Hematopoietic multipotent progenitor cell treated with erythropoietin and hydrocortisone succinate and interleukin-3 and kit ligand, for 8 days (in vitro differentiated cells): ENCODE measurements at places on chromosomes 12 and 14.

DNA sequence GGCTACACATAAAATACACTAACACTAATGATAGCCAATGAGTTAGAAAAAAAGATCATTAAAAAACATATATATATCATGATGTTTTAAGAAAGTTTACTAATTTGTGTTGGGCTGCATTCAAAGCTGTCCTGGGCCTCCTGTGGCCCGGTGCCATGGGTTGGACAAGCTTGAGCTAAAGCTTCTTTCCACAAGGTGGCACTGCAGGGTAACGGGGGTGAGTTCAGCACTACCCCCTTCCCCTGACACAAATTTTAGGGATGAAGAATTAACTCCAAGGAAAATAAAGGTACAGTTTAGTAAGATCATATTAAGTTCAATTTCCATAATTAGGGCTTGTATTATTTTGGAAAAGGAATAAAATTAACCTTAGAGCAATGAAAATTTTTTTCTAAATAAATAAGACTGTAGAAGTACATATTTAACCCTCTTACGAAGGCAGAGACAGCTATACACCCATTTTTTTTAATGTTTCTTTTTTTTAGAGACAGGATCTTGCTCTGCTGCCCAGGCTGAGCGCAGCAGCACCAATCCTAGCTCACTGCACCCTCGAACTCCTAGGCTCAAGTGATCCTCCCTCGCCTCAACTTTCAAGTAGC lies 38.9 kb downstream of the PPP1R13B start:
- peak; percentile 79 for DNase-seq

DNA sequence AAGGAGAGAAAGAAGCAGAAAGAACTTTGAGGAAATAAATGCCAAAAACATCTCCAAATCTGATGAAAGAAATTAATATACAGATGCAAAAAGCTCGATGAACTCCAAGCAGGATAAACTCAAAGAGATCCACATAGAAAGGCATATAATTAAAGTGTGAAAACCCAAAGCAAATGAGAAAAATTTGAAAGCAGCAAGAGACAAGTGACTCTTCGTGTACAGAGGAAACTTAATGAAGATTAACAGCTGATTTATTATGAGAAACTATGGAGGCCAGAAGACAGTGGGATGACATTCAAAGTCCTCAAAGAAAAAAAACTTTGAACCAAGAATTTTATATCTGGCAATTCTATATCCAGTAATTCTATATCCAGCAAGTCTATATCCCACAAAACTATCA lies 163.0 kb upstream of the TMCC3 start:
- no peak for DNase-seq

DNA sequence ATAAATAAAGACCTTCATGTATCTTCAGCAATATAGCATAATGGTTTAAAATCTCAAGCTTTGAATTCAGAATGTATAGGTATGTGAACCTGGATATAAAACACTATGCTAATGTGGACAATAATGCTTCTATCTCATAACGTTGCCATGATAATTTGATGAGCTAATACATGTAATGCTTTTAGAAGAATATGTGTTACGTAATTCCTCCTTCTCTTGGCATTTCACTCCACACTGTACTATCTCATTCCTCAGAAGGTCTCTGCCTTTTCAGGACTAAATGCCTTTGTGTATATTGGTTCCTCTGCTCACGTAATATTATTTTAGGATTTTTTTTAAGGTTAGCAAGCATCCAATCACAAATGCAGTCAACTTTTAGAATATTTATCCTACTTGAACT lies 86.5 kb downstream of the FOXA1 start:
- no peak for DNase-seq

DNA sequence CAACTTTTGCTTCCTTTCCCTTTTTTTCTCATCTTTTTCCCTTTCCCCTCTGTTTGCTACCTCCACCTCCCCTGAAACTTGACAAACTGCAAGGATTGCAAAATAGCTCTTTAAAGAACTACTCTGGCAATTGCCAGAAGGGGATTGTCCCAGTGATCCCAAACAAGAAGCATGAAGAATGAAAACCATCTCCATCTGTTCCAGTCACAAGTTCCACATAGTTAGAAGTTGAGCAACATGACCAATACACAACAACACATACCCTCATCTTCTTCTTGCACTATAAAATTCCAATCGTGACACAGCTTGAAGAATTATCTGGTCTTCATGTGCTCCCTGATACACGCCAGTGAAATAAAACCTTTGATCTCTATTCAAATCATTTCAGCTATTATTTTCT lies 93.7 kb upstream of the USP15 start:
- no peak for DNase-seq

GRCh38 chr12:12891080-12891880 lies at the start of gene GPRC5A:
GPRC5A (plus strand) TSS chr12:12891562; CDS start chr12:12908250, 16,688 bp downstream.
- peak; percentile 27 for DNase-seq

GRCh38 chr14:33932576-33933345 lies 18.1 kb downstream of the EGLN3 start:
- DNase-seq, result no peak

DNA sequence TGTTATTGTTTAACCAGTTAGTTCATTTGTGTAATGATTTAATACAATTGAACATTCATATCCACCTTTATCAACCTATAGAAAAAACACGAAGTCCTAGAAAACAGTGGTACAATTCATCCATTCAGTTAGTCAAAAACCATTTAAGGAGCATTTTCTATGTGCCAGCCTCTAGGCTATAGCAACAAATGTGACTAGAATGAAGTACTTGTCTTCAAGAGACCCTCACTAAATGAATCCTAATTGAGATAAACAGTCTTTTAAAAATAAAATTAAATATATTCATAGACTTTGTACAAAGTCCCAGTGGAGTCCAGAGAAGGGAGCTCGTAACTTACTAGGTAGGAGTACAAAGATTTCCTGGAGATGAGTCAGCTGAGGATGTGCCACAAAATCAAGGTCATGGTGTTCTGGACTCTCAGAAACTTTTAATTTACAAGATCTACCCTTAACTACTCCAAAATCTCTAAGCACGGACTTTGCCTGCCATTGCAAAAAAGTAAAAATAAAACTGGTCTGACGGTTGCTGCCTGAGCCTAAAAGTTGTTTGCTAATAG lies 430.7 kb upstream of the DCN start:
- DNase-seq, result no peak

- no peak for DNase-seq
These were observed 6.7 kb downstream of the KRT7 start for GRCh38 chr12:52239767-52240166.

DNA sequence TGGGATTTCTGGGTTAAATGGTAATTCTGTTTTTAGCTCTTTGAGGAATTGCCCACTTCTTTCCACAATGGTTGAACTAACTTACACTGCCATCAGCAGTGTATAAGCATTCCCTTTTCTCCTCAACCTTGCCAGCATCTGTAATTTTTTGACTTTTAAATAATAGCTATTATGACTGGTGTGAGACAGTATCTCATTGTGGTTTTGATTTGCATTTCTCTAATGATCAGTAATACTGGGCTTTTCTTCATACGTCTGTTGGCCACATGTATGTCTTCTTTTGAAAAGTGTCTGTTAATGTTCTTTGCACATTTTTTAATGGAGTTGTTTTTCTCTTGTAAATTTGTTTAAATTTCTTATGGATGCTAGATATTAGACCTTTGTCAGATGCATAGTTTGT lies 323.7 kb downstream of the CCDC91 start:
- DNase-seq, result no peak

DNA sequence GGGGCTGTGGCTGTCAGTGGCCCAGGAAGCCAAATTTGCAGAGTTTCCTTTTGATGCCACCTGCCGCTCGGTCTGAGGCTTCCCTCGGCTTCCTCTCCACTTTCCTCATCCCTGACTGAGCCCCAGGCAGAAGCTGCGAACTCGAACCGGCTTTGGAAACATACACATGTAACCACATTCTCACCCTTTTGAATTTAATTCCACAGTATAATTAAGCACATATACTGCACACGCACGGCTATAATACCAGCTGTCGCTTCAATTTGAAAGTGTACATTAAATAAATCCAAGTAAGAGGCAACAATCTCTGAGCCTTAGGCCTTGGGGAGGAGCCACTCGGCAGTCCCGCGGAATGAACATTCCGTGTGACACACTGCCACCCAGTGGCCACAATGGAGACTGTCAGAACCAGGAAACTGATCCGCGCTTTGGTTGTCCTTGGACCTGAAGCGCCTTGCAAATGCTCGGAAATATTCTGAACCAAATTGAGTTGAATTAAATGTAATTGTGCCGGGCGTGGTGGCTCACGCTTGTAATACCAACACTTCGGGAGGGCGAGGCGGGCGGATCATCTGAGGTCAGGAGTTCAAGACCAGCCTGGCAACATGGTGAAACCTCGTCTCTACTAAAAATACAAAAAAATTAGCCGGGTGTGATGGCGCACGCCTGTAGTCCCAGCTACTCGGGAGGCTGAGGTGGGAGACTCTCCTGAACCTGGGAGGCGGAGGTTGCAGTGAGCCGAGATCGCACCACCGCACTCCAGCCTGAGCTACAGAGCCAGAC lies 117.9 kb upstream of the TMPO start:
- DNase-seq, result peak; percentile 79

- no peak for DNase-seq
These were observed 36.1 kb downstream of the KCTD10 start for GRCh38 chr12:109440851-109441490.

DNA sequence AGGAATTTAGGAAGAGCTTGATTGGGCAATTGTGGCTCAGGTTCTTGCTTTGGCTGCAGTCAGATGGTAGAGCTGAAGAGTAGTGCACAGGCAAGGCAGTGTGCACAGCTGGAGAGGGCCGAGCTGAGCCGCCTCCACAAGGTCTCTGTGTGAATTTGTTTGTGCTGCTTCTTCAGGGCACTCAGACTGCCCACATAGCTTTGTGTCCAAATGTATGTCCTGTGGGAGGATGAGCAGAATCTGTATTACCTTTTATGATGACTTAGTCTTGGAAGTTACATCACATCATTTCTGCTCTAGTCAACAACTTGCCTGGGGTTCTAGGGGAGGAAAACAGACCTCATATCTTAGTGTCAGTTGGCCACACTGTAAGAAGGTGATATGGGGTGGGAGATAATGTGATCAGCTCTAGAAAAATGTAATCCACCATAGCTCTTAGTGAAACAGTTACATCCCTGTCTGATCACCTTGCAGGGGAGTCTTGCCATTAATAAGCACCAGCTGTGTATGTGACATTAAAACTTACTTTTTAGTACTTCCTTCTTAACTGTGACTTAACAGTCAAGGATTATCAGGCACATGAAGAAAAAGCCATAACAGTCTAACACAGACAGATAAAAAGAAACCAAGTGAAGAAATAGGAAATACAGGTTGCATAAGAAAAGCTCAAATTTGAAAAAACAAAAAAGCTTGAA lies 53.4 kb downstream of the RCOR1 start:
- peak; percentile 92 for DNase-seq

GRCh38 chr12:119838826-119839600 lies 38.1 kb downstream of the CIT start:
- no peak for DNase-seq

- DNase-seq, result no peak
These were observed 1108.9 kb downstream of the BCL11B start for GRCh38 chr14:98162856-98163805.

- DNase-seq, result no peak
These were observed 46.0 kb upstream of the BMP4 start for GRCh38 chr14:54002653-54003052.

DNA sequence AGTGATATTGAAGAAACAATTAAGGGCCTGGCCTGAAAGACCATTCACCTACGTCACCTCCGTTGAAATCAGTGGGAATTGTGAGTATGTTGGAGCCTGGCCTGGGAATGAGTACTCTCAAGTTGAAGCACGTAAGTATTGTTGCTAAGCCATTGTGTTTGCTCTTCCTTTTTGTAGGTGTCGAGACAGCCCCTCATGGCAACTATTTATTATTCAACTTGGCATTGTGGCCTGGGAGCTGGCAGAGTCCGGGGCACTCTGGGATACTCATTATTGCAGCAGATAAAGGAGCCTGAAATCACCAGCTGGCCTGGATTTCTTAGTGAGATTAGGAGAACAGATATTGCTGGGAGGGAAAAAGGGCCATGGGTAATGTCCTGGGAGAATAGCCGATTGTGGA lies 147.4 kb downstream of the C12orf75 start:
- no peak for DNase-seq

DNA sequence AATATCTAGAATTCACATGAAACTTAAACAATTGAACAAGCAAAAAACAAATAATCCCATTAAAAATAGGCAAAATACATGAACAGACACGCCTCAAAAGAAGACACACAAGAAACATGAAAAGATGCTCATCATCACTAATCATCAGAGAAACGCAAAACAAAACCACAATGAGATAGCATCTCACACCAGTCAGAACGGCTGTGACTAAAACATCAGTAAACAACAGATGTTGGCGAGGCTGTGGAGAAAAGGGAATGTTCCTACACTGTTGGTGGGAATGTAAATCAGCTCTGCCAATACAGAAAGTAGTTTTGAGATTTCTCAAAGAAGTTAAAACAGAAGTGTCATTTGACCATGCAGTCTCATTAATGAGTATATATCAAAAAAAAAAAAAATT lies 121.3 kb downstream of the PTPRO start:
- DNase-seq, result no peak

DNA sequence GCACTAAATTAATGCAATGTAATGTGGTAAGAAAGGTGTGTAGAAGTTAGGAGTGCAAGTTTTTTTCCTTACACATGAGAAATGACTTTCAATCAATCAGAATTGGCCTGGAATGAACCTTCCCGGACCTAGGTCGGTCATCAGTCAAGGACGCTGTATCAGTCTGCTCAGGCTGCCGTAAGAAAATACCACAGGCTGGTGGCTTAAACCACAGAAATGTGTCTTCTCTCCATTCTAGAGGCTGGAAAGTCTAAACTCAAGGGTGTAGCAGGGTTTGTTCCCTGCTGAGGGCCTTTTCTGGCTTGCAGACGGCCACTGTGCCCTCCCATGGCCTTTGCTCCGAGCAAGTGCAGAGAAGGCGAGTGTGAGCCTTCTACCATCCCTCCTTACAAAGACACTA lies 86.6 kb upstream of the DYNC1H1 start:
- DNase-seq, result no peak

- no peak for DNase-seq
These were observed 128.9 kb downstream of the SNAPC1 start for GRCh38 chr14:61891170-61891569.

- DNase-seq, result no peak
These were observed 23.6 kb downstream of the OR11H4 start for GRCh38 chr14:20262642-20263128.

GRCh38 chr12:27464220-27464554 lies 17.7 kb downstream of the SMCO2 start:
- no peak for DNase-seq

GRCh38 chr14:80100681-80101080 lies 110.6 kb downstream of the DIO2 start:
- no peak for DNase-seq

- no peak for DNase-seq
These were observed 13.1 kb downstream of the PPP1R12A start for GRCh38 chr12:79921786-79922185.
